Activated CD8-positive, alpha-beta T cell treated with anti-CD3 and anti-CD28 coated beads, Interleukin-2, amount 10 ng/mL, durations not matched to agents 7 days and 5 days (primary cell): ENCODE measurements at places on chromosomes 16 and 17. TPM values are rescaled to one million over a fixed set of nuclear protein-coding genes. Genes with fewer than 3 reads are reported as not detected.

GRCh38 chr16:76583466-76583865 lies 306.3 kb downstream of the CNTNAP4 start:
- H3K36me3 ChIP-seq: no peaks in the 10 kb centered on the region
- no peak for DNase-seq
- no peak overlapping the region for H3K27ac ChIP-seq
- H3K27me3 ChIP-seq: no peaks in the 10 kb centered on the region
- no peak overlapping the region for H3K4me3 ChIP-seq

DNA sequence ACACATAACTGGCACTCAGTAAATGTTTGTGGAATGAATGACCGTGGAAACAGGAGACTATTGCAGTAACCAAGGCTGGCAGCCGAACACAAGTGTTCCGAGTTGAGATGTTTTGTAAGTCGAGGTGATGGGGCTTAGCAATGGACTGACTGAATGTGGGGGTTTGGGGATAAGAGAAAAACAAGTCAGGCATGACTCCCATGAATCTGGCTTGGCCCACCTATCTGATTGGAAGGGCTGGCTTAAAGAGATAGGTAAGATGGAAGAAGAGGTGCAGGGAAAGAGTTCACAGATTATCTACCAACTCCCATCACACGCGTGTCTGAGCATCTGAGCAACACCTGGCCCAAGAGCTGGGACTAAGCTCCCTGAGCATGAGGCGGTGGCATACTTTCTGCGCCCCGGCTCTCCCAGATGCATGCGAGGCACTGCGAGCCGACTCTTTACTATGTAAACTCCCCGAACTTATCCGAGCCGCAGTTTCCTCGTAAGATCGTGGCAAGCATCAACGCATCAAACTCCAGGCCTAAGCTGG lies 539 bp downstream of the IFT20 start:
- no peaks in the 10 kb centered on the region for H3K36me3 ChIP-seq
- peak overlapping the region; percentile 96 for H3K4me3 ChIP-seq
- peak overlapping the region; percentile 95 for H3K27ac ChIP-seq
- H3K4me1 ChIP-seq: peaks cover 31% of the 10 kb centered on the region

DNA sequence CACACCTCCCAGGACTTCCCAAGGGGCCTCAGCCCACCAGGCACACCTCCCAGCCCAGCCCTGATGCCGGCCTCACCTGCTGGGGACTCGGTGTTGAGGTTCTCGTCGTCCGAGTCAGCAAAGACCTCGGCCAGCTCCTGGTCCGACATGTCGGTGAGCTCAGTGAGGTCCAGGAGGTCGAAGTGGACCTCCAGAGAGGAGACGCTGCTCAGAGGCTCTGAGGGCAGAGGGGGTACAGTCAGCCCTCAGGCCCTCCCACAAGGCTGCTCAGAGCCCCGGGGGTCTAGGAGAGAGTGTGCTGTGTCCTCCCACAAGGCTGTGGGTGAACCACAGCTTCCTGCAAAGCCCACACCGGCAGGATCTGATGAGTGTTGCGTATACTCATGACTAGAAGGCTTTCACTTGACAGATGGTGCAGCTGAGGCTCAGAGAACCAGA lies 10.5 kb downstream of the DBNDD1 start:
- H3K36me3 ChIP-seq: no peaks in the 10 kb centered on the region
- H3K27me3 ChIP-seq: peaks cover 6% of the 10 kb centered on the region
- H3K4me3 ChIP-seq: peak overlapping the region; percentile 49
- H3K4me1 ChIP-seq: peaks cover 15% of the 10 kb centered on the region
- H3K27ac ChIP-seq: peak overlapping the region; percentile 77

DNA sequence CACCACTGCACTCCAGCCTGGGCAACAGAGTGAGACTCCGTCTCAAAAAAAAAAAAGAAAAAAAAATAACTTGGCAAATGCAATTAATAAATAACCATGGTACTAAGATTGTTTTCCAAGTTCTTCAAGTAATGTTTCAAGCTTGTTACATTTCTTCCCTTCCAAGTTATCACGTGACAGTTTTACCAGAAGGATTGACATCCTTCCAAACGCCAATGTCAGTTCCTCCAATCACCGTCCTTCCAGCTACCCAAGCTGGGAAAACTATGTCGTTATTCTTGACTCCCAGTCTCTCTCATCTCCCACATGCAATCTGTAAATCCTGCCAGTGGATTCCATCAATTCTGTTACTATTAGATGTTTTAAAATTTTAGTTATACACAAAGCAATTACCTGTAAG lies 3.9 kb upstream of the PHAF1 start:
- H3K4me3 ChIP-seq: no peak overlapping the region
- H3K4me1 ChIP-seq: peaks cover 13% of the 10 kb centered on the region
- no peaks in the 10 kb centered on the region for H3K27me3 ChIP-seq
- H3K27ac ChIP-seq: no peak overlapping the region
- peaks cover 8% of the 10 kb centered on the region for H3K36me3 ChIP-seq

DNA sequence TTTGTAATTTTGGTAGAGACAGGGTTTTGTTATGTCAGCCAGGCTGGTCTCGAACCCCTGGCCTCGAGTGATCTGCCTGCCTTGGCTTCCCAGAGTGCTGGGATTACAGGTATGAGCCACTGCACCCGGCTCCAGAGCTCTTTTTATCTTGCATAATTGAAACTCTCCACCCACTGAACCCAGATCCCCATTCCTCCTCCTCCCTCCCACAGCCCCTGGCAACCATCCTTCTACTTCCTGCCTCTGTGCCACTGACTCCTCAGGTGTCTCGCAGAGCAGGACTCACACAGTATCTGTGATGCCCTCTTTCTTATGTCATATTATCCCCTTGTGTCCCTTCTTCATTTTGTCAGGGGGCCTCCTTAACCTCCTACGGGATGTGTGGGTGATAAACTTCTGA lies 340.7 kb downstream of the SLC39A11 start:
- DNase-seq: no peak
- H3K36me3 ChIP-seq: no peaks in the 10 kb centered on the region
- H3K27me3 ChIP-seq: no peaks in the 10 kb centered on the region

DNA sequence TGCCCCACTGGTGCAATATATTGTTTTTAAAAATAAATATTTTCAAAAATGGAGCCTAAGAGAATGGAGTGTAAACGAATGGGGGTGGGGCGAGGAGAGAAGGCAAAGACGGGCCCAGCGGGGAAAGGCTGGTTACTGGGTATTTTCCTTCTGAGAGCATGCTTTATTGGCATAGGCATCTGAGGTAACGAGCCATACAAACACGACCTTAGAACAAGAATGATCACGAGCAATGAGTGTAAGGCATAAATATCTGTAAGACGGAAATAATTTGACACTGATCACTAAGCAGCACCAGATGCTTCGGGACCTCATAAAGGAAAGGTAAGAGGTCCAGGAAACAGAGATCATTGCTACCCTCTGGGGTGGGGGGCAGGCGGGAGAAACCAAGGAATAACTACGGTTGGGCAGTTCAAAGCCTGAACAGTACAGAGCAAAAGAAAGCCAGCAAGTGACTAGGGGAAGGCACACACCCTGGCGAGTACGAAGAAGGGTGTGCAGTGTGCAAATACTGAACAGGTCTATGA lies 959 bp downstream of the SSH2 start:
- H3K27ac ChIP-seq: no peak overlapping the region
- H3K27me3 ChIP-seq: no peaks in the 10 kb centered on the region

GRCh38 chr16:24996301-24996700 lies 18.9 kb downstream of the ARHGAP17 start:
- H3K27ac ChIP-seq: no peak overlapping the region
- no peak for DNase-seq
- peaks cover 2% of the 10 kb centered on the region for H3K36me3 ChIP-seq

DNA sequence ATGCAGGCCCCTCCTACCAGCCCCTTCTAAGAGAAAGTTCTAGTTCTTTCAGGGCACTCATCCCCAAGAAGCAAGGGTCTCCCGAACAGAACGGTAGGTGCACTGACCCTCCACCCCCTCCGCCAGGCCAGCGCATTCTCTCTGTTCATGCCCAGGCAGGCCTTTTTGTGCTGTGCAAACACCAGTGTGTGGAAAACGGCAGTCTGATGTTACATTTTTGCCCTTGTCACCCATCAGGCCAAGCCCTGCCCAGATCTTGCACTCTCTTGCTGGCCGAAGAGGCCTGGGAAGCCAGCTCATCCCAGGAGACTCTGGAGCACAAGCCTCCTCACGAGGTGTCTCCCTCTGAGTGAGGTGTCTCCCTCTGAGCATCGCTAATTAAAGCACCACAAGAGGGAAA lies 16.1 kb upstream of the MTSS2 start:
- no peak for DNase-seq
- peaks cover 16% of the 10 kb centered on the region for H3K4me1 ChIP-seq
- H3K27me3 ChIP-seq: no peaks in the 10 kb centered on the region

GRCh38 chr17:63928966-63929695 lies 3.0 kb downstream of the CD79B start:
- peaks cover 29% of the 10 kb centered on the region for H3K4me1 ChIP-seq
- H3K27ac ChIP-seq: no peak overlapping the region
- DNase-seq: no peak
- H3K4me3 ChIP-seq: no peak overlapping the region

DNA sequence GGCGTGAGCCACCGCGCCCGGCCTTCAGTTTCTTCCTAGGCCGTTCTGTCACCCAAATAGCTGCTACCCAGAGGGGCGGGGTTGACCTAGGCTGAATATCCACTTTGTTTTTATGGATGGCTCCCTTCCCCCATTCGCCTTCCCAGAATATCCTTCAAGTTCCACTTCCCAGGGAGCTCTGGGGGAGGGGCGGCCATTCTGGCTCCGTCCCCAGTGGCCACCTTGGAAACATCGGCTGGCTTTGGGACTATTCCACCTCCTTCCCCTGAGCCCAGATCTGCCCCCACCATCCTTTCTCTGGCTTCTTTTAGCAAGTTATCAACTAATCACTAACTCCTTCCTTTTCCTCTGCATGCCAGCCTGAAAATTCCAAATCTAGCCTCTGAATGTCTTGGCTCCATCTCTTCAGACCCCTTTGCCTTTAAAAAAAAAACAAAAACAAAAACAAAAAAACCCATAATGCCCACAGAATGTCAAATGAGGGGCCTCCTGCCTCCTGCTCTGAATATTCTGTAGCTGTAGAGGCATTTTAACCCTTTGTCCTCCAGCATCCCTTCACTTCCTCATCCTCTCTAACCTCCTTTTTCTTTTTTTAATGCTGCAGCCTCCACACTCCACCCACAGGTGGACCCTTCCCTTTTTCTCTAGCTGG lies 6.4 kb downstream of the ATP1B2 start:
- no peaks in the 10 kb centered on the region for H3K4me1 ChIP-seq
- H3K27me3 ChIP-seq: peaks cover 21% of the 10 kb centered on the region
- no peaks in the 10 kb centered on the region for H3K36me3 ChIP-seq

DNA sequence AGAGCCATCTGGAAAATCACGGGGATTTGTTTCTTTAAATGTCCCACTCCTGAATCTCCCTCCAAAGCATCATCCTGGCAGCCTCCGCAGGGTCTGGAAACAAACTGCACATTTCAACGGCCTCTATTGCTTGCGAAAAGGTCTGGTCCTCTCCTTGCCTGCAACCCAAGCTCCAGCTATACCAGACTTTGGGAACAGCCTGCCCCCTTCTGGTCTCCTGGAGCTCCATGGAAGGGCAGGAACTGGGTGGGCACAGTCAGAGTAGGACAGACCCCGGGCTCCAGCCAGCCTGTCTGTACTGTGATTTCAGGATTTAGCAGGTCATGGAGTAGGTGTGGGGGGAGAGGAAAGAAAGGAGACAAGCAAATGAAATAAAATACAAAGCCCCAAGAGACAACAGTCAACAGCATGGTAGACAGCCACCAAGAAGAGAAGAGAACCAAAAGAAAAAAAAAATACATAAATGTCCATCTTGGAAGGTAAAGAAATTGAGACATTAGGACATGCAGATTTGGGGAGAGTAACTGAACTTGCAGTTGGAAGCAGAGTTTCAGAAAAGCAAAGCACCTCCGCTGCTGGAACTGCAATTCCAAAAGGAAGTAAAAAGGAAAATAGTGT lies 2.7 kb downstream of the XYLT1 start:
- H3K4me3 ChIP-seq: peak overlapping the region; percentile 90
- H3K4me1 ChIP-seq: peaks cover 46% of the 10 kb centered on the region
- peak overlapping the region; percentile 56 for H3K27ac ChIP-seq
- H3K36me3 ChIP-seq: peaks cover 59% of the 10 kb centered on the region
- DNase-seq: peak; percentile 64

The TMEM107 gene
- total RNA-seq: 44.1 TPM

The CTU2 gene
- total RNA-seq: 27.5 TPM
